Stimulated activated CD4-positive, alpha-beta T cell treated with anti-CD3 and anti-CD28 coated beads, Interleukin-2, amount 100 ng/mL, for 4 hours (primary cell): ENCODE measurements at places on chromosomes 4 and X.

GRCh38 chr4:163755013-163755412 is 260.5 kb downstream of the TMA16 start:
- no peak for DNase-seq

DNA sequence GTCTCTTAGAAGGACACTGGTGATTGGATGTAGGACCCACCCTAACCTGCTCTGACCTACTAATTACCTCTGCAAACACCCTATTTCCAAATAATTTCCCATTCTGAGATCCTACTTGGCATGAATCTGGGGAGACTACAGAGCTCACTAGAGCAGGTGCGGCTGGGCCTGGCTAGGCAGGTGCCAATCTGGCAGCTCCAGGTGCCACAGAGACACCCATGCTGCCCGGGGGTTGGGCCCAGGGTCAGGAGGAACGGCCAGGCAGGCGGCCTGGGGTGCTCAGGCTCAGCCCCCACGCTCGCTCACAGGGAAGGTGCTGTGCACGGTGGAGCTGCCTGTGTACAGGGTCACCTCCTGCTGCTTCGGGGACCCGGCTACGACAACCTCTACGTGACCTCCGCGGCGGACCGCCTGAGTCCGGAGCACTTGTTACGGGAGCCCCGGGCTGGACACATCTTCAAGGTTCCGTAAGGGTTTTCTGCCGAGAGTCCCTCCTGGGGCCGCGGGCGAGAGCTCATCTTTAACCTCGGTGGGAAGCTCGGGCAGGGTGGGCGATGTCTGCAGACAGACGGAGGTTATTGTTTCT is 26.5 kb upstream of the PLCXD1 start:
- DNase-seq, result no peak

- no peak for DNase-seq
Observed at GRCh38 chr4:174579421-174579820, 57.1 kb upstream of the HPGD start.

DNA sequence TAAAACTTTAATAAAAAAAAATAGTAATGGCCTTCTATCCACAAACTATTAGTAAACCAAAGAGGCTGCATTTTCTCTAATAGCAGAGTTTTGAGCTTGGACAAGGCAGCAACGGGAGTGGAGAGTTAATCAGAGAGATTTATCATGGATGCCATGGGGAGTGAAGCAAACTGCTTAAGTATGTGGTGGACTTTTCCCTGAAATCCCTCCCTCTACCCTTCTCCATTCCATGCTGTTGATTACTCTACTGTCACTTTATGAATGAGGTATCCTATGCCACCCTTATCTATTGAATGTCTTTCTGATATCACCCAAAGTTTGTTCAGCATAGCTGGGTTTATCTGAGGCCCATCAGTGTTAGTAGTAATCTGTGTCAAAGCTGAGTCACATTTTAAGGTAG is 335.6 kb upstream of the TRAM1L1 start:
- no peak for DNase-seq

DNA sequence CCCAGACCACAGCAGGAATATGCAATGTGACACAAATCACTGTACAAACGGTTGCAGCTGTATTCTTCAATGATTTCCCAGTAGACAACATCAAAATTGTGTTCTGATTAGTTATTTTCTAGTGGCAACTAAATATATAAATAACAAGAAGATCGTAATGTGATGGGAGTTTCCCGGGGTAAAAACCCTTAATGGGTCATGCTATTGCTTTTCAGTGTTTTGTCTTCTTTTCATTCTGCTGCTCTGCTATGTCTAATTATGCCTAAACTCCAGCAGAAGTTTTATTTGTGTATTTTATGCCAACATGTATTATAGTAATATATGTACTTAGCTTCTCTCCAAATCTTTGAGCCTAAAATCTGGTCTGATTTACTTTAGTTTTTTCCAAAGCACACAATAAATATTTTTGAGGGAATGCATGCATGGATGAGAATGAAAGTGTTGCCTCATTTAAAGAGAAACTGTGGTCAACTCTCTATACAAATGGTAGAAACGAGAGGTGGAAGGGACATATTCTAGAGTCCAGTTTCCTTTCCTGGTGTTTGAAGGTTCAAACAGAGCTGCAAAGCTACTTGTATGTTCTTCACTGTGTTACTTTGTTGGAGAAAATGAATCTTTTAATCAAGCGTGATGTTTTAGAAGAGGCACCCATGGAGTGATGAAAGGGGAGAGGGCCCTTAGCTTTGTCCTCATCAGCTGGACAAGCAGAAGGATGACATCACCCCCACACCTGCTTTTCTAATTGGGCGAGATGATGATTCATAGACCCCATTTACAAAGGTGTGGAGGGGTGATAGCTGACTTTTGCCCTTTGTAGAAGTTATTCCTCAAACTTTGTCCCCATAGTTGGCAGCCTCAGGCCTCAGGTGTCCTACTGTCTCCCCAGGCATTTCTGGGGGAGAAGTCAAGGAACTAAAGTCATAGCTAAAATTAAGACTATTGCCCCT is 129.7 kb downstream of the FRAS1 start:
- DNase-seq, result no peak

DNA sequence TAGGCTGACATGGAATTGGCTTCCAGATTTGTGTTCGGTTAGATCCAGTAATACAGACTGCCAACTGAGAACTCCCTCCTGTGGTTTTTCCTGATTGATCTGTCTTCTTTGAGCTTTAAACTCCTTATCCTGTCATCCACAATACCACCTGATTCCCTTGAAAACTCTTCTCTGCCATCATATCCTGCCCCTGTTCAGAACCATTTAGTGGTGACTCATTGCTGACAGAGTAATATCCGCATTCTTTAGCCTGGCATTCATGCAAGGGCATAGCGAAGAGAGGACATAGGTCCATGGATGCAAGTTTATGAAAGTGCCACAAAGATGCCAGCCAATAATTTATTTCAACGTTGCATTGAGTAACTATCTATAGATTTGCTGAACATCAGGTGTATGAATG is 76.6 kb downstream of the ITIH6 start:
- DNase-seq, result no peak
